AG04449 (cell line): ENCODE measurements at places on chromosomes 11 and 22.
A peak's percentile ranks its signal among the peaks of the same experiment; 100 is the strongest.

- no peak for DNase-seq
Observed at GRCh38 chr22:50165436-50166123, 5.0 kb upstream of the PANX2 start.

GRCh38 chr22:32043391-32043790, 330 bp downstream of the SLC5A1 start:
- no peak for DNase-seq

GRCh38 chr22:46596819-46597218, 23.4 kb upstream of the GRAMD4 start:
- no peak for DNase-seq

- no peak for DNase-seq
Observed at GRCh38 chr22:20130731-20131596, 640 bp upstream of the ZDHHC8 start.

- DNase-seq: no peak
Observed at GRCh38 chr11:119107538-119108145, 498 bp downstream of the C2CD2L start.

GRCh38 chr11:78048561-78048960, 15.1 kb upstream of the THRSP start:
- no peak for DNase-seq

DNA sequence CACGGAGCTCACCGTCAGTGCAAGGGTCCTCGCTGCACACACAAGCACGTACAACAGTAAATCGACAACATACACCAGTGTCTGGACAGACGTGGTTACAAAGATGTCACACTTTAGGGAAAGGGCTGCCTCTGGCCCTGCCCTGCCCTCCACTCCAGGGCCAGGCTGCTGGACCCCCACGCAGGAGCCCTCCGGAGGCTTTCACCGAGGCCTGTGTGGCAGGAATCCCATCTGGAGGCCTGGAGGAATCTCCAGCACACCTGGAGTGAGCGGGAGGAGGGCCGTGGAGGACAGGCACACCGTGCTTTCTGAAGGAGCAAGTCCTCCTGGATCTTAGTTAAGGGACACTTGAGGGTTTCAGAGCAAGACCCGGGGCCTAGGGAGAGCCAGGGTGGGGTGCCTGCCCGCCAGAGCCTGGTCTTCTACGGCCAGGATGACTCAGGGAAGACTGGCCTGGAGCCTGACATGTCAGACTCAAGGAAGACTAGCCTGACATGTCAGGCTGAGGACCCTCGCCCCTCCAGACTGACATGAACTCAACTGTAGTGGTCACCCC, 2.1 kb upstream of the PIM3 start:
- DNase-seq: no peak

DNA sequence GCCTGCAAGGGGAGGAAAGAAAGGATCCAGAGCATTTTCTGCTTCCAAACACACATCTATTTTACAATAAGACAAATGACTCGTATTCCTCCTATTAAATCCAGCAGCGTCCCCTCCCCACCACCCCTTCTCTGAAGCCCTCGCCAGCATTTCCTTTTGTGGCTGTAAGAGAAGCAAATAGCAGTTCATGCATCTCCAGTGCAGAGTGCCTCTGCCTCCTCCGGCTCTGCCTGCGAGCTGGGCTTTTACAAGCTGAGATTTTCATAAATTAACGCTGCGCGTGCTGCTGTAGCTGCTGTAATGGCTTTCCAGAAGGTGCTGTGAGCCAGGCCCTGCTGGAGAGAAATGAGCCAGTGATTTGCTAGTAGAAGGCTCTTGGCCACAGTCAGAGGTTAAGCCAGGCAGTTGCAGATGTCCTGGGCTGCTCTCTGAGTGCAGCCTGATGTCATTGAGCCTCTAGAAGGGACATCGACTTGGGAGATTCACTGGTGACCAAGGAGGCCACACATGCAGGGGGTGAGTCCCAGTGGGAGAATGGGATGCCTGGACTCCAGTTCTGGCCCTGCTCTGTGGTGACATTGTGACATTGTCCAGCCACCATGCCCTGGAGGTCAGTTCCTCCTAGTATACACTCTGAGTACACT, 134.5 kb upstream of the NAV2 start:
- DNase-seq: no peak

GRCh38 chr11:97965849-97966646, 1054.7 kb upstream of the CNTN5 start:
- DNase-seq: peak; percentile 90

DNA sequence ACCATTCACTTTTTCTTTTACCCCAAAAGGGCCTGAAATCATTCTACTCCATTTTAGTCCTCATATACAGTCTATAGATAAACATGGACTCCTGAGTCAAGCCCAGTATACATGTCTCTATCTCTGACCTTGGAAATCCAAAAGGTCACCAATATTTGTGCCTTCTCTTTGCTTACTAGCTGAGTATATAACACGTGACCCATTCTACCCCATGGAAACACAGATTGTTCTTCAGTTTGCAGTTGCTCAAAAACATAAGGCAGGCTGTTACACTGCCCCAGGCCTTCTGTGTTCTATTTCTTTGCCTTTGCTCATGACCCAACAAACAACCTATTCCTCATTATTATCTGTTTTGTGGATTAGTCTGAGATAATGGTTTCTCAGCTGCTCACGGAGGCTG, 5.8 kb downstream of the NRIP3 start:
- no peak for DNase-seq

DNA sequence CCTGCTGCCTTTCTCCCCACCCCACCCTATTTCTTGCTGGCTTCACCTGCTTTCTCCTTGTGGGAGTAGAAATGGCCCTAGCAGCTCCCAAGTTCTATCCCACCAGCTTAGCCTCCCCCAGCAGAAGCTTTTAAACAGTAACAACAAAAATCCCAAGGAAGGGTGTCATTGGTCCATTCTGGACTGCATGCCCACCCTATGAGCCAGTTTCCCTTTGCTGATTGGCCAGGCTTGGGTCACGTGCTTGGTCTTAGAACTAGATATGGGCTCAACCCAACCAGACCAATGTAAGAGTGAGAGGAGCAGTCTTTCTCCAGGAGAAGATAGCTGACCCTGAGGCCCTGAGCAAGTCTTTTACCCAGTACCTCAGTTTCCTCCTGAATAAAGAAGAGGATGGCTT, 2.3 kb downstream of the MTFP1 start:
- DNase-seq: no peak

- no peak for DNase-seq
Observed at GRCh38 chr11:130550150-130550549, 101.7 kb downstream of the ADAMTS15 start.

DNA sequence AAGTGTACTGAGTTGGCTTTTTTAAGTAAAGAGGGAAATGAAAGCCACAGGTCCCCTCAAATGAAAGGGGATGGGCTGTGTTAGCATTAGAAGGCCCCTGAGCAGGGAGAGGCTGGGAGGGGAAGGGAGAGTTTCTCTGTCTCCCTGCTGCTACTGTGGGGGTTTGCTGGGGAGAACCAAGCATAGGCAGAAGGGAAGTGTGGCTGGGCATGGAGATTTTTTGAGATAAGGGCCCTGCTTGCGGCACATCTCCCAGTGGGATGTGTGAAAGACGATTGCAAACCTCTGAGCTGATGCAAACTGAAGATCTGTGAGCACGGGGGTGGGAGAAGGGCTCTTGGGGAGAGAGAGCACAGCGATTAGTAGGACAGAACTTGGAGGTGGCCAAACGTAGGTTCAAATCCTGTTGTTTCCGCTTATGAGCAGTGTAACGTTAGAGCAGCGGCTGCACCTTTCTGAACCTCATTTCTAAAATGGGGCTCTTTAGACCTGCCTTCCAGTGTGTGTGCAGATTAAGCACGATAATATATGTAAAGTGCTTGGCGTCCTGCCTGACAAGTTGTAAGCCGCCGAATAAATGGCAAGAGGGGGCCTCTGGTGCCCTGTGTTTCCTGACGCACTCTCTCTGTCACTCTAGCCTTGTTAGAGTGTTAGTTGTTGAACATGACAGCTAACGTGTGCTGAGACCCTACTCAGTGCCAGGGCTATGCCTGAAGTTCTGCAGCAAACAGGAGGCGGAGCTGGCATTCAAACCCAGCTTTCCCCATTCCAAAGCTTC, 122.3 kb downstream of the GRIK4 start:
- no peak for DNase-seq

DNA sequence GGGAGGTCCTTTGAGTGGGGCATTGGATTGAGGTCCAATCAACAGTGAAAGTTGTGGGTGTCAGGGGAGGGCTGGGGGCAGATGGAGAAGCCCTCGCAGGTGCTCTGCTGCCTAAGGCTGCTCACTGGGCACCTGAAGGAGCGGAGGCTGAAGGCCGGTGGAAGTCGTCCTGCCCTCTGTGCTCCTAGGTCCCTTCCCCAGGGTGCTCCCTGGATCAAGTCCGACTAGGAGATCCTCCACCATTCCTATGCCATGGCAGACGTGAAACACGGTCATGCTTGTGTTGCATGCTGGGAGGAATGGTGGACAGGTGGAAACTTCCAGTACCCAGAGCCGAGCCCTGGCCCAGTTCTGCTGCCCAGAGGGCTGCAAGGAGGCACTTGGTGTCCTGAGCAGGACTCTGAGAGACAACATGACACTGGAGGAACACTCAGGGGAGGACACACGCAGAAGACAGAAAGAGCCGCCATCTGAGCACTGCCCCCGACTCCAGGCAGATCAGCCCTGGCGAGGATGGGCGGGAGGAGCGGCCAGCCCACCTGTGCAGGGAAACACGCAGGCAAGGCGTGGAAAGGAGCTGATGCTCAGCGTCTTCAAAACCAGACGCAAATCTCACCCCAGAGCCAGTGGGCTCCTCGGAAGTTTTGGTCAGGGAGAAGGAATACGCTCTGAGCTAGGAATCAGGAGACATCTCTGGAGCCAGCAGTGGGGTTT, 786.8 kb downstream of the BRD1 start:
- DNase-seq: no peak

- no peak for DNase-seq
Observed at GRCh38 chr11:1909524-1909923, 10.0 kb upstream of the TNNT3 start.

DNA sequence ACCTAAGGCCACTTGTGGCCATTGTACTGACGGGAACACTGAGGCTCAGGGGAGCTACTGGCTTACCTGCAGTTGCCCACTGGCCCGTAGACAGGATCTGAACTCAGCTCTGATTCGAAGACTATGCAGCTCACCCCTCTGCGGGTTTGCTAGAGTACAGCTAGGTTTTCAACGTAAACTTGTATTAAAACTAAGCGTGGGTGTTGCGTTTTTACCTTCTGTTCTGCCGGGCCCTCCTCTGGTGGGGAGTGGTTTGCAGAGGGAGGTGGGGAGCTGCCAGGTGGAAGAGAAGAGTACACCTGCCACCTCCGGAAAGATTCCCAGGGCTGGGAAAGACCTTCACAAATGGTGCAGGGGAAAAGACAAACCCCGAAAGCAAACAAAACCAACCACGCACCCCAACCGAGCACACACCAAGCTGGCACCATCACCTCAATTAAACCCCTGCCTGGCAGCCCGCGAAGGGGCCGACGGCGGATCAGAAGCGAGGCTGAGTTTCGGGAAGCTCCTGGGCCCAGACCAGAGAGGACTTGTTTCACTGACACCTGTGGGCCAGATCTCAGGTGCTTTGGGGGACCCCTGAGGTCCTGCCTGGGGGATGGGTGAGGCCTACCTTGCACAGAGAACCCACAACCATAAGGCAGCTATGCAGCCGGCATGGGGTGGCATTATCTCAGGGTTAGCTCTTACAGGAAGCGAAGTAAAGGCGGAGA, 37.7 kb downstream of the SHISAL1 start:
- DNase-seq: no peak

GRCh38 chr22:32665676-32666075, 135.8 kb upstream of the TIMP3 start:
- no peak for DNase-seq

DNA sequence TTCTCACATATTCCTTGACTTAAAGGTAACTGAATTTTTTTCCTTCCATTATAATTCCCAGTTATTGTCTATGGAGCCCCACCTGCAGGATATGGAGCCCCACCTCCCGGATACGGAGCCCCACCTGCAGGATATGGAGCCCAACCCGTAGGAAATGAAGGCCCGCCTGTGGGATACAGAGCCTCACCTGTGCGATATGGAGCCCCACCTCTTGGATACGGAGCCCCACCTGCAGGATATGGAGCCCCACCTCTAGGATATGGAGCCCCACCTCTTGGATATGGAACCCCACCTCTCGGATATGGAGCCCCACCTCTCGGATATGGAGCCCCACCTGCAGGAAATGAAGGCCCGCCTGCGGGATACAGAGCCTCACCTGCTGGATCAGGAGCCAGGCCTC, 28.1 kb downstream of the WBP2NL start:
- DNase-seq: no peak

GRCh38 chr11:131356206-131356605, 14.2 kb upstream of the NTM start:
- no peak for DNase-seq

DNA sequence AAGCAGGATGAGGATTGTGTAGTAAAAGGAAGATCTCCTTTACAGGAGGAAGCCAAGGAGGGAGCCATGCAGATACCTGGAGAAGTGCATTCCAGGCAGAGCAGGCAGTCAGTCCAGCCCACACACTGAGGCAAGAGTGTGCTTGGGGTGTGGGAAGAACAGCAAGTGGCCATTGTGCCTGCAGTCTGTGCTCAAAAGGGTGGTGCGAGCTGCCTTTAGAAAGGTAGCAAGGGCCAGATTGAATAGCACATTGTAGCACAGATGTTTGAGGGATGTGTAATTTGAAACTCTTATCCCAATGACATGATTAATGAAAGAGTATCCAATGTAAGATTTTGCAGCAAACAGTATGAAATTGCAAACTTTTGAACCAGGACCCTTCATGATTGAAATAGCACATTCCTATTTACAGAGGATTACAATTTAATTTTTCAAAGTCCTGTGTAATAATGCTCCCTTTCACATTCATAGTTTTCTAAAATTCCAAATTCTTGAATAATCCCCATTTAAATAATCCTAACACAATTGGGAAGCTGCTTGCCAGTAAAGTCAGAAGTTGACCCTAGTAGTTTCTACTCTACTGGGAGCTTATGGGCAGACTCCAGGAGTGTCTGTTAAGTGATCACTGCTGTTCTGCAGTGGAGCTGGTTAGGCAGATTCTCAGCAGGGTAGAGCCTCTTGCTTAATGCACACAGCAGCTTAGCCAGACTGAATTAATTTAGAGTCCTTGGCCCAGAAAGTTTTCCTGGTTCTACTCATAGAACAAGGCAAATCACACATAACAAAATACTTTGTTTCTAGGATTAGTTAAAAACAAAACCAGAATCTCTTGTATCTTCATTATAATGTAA, 78.1 kb downstream of the CYB5R2 start:
- DNase-seq: no peak

DNA sequence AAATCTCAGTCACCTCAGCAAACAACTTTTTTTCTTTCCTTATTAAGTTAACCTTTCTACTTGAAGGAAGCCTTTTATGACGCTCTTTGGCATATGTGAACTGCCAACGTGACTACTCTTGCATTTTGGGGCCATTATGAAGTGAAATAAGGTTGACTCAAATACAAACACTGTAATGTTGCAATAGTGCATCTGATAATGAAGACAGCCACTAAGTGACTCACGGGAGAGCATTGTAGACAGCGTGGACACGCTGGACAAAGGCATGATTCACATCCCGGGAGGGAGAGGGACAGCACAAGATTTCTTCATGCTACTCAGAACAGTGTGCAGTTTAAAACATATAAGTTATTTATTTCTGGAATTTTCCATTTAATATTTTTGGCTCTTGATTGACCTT, 560.8 kb downstream of the ETS1 start:
- peak; percentile 89 for DNase-seq

- no peak for DNase-seq
Observed at GRCh38 chr11:116791002-116791812, 472 bp downstream of the APOA5 start.
